ENCODE measurements at places on chromosomes 7 and 10. TPM values are rescaled to one million over a fixed set of nuclear protein-coding genes. Genes with fewer than 3 reads are reported as not detected.

DNA sequence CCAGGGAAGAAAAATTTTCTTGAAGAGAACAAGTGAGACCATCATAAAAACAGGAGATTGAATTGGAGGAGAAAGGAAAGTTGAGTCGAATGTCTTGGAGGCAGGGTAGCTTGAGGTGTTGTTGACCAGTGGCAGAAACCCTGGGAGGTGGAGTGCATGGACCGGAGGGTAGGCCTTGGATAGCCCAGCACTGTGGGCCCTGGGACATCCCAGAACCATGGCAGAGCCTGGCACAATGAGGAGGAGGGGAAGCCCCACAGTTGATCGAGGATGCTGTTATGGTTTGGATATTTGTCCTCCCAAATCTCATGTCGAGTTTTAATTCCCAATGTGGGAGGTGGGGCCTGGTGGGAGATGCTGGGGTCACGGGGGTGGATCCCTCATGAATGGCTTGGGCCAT, 157.1 kb downstream of the ITGA8 start:
- H3K4me1 ChIP-seq: peaks cover 2% of the 10 kb centered on the region
- peaks cover 13% of the 10 kb centered on the region for H3K27me3 ChIP-seq
- no peaks in the 10 kb centered on the region for H3K36me3 ChIP-seq
- H3K27ac ChIP-seq: no peak overlapping the region
- H3K4me3 ChIP-seq: no peak overlapping the region

DNA sequence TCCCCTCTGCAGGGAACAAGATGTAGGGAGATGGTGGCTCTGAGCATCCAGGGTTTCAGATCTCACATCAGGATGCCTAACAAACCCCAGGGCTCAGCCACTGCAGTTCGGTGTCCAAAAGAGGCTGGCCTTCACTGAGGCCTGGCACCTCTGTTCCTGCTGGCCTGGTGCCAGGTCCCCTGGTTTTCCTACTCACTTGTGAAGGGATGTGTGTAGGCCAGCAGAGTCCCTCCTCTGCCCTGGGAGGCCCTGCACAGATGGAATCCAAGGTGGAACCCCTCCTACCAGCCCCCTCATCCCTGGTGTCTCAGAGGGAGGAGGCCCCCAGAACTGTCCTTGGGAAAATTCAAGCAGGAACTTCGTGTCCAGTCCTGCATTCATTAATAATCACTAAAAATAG, 260.6 kb downstream of the CCSER2 start:
- H3K27ac ChIP-seq: no peak overlapping the region
- H3K27me3 ChIP-seq: peaks cover 8% of the 10 kb centered on the region
- peaks cover 13% of the 10 kb centered on the region for H3K4me1 ChIP-seq
- DNase-seq: no peak
- no peaks in the 10 kb centered on the region for H3K36me3 ChIP-seq

GRCh38 chr7:34840176-34840785, 182.3 kb downstream of the NPSR1 start:
- H3K4me1 ChIP-seq: peaks cover 39% of the 10 kb centered on the region
- no peak for DNase-seq
- peak overlapping the region; percentile 46 for H3K27ac ChIP-seq
- peak overlapping the region; percentile 12 for H3K4me3 ChIP-seq

DNA sequence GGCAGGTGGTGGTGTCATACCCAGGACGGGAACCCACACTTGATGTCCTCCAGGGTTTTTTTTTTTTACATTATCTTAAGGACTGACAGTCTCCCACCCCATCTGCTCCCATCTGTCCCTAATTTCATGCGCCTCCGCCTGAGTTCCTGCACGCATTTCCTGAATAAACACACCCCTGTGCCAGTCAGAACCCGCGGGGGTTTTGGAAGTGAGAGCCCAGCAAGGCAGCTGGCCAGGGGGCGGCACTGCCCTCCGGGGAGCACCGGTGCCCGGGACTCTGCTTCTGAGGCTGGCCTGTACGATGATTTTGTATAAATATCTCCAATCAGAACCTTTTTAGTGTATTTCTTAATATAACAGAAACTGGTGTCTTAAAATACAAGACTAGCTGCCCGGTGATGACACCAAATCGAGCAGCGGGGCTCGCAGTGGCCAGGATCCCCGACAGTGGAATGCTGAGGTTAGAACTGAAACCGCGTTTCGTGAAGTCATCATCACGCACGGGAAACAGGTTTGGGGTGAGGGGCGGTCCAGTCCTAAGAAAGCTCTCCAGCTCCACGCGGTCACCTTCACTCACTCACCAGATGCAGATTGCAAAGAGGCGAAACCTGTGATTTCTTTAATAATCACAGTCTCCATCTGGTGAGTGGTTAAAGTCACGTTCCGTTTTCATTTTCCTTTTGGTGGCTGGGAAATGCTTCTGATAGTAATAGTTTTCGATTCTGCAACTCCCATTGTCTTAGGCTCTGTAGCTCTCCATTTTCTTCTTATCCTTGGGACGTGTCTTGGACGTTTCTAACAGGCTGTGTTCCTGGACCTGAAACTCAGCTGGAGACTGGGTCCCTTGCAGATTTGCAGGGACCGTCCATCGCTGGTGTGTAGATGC, 19.7 kb downstream of the BNIP3 start:
- H3K4me1 ChIP-seq: no peaks in the 10 kb centered on the region
- no peak overlapping the region for H3K27ac ChIP-seq
- H3K4me3 ChIP-seq: no peak overlapping the region
- no peaks in the 10 kb centered on the region for H3K27me3 ChIP-seq
- peaks cover 18% of the 10 kb centered on the region for H3K36me3 ChIP-seq
- no peak for DNase-seq

GRCh38 chr10:129949891-129950291, 14.2 kb downstream of the EBF3 start:
- H3K4me3 ChIP-seq: no peak overlapping the region
- DNase-seq: no peak
- H3K27me3 ChIP-seq: peaks cover 69% of the 10 kb centered on the region
- no peak overlapping the region for H3K27ac ChIP-seq
- no peaks in the 10 kb centered on the region for H3K36me3 ChIP-seq

GRCh38 chr7:80732630-80733029, 94.2 kb downstream of the CD36 start:
- DNase-seq: no peak
- no peak overlapping the region for H3K4me3 ChIP-seq
- peaks cover 7% of the 10 kb centered on the region for H3K4me1 ChIP-seq
- no peaks in the 10 kb centered on the region for H3K27me3 ChIP-seq
- no peak overlapping the region for H3K27ac ChIP-seq

GRCh38 chr7:139886206-139886605, 57.1 kb downstream of the TBXAS1 start:
- H3K4me1 ChIP-seq: peaks cover 20% of the 10 kb centered on the region
- no peak overlapping the region for H3K4me3 ChIP-seq
- no peak overlapping the region for H3K27ac ChIP-seq
- H3K36me3 ChIP-seq: no peaks in the 10 kb centered on the region
- H3K27me3 ChIP-seq: no peaks in the 10 kb centered on the region
- no peak for DNase-seq

DNA sequence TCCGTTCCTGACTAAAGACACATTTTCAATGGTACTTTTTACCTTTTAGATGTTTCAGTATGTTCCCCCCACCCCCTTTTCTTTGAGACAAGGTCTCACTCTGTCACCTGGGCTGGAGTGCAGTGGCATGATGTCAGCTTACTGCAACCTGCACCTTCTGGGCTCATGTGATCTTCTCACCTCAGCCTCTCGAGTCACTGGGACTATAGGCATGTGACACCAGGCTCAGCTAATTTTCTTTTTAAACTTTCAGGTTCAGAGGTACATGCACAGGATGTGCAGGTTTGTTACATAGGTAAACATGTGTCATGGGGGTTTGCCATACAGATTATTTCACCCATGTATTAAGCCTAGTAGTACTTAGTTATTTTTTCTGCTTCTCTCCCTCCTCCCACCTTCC, 99.3 kb upstream of the RPA3 start:
- H3K4me3 ChIP-seq: no peak overlapping the region
- H3K36me3 ChIP-seq: peaks cover 8% of the 10 kb centered on the region
- no peak for DNase-seq
- H3K27me3 ChIP-seq: no peaks in the 10 kb centered on the region

The PNLIP gene
- not detected for total RNA-seq

- peak overlapping the region; percentile 99 for H3K27ac ChIP-seq
- H3K36me3 ChIP-seq: peaks cover 2% of the 10 kb centered on the region
- peak overlapping the region; percentile 14 for H3K4me3 ChIP-seq
- DNase-seq: no peak
- H3K27me3 ChIP-seq: no peaks in the 10 kb centered on the region
Measured at GRCh38 chr10:3850999-3851937, 66.3 kb upstream of the KLF6 start.

DNA sequence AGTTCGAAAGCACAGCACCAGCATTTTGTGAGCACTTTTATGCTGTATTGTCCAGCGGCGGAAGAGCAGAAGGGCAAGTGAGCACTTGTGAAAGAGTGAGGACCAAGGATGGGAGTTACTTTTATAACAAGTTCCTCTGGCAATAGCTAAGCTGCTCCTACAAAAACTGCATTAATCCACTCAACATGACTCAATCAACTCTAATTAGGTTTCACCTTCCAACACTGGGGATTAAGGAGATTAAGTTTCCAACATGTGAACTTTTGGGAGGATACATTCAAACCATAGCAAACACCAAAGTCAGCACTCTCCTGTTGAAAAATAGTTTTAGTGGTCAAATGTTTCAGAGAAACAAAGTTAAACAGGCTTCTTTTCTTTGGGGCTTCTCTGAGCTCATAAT, 844.5 kb downstream of the REEP3 start:
- H3K4me3 ChIP-seq: no peak overlapping the region
- peaks cover 31% of the 10 kb centered on the region for H3K4me1 ChIP-seq
- peaks cover 3% of the 10 kb centered on the region for H3K36me3 ChIP-seq
- H3K27me3 ChIP-seq: no peaks in the 10 kb centered on the region
- no peak overlapping the region for H3K27ac ChIP-seq

The EPO gene
- total RNA-seq: 0.22 TPM

GRCh38 chr10:109534193-109534592, 389.1 kb downstream of the XPNPEP1 start:
- no peak overlapping the region for H3K4me3 ChIP-seq
- no peaks in the 10 kb centered on the region for H3K27me3 ChIP-seq
- no peaks in the 10 kb centered on the region for H3K4me1 ChIP-seq
- no peaks in the 10 kb centered on the region for H3K36me3 ChIP-seq

The GJC3 gene
- 0.27 TPM for total RNA-seq

GRCh38 chr10:119852822-119853221, 19.8 kb downstream of the MCMBP start:
- peaks cover 15% of the 10 kb centered on the region for H3K36me3 ChIP-seq
- H3K4me3 ChIP-seq: no peak overlapping the region
- no peak overlapping the region for H3K27ac ChIP-seq

The CYP2E1 gene
- total RNA-seq: 1.4 TPM

DNA sequence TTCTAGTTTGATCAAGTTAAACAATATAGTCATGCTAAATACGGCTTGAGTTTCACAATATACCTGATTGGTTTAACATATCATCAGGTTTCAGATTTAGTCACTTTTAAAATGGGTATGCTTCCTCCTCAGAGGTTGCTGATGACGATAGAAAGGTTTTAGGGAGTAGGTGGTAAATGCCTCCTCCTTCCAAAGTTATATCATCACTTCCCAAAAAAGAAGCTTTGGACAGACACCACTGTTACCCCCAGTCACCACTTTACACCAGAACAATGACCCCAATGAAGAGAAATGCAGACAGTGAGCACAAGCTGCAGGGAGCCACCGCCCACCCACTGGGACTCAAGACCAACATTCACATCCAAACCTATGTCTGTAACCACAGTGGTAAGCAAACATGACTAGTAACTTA, 244.6 kb downstream of the SORCS1 start:
- no peaks in the 10 kb centered on the region for H3K27me3 ChIP-seq
- no peaks in the 10 kb centered on the region for H3K36me3 ChIP-seq
- no peak for DNase-seq
- no peaks in the 10 kb centered on the region for H3K4me1 ChIP-seq

The PPP1R17 gene
- total RNA-seq: 0.96 TPM

DNA sequence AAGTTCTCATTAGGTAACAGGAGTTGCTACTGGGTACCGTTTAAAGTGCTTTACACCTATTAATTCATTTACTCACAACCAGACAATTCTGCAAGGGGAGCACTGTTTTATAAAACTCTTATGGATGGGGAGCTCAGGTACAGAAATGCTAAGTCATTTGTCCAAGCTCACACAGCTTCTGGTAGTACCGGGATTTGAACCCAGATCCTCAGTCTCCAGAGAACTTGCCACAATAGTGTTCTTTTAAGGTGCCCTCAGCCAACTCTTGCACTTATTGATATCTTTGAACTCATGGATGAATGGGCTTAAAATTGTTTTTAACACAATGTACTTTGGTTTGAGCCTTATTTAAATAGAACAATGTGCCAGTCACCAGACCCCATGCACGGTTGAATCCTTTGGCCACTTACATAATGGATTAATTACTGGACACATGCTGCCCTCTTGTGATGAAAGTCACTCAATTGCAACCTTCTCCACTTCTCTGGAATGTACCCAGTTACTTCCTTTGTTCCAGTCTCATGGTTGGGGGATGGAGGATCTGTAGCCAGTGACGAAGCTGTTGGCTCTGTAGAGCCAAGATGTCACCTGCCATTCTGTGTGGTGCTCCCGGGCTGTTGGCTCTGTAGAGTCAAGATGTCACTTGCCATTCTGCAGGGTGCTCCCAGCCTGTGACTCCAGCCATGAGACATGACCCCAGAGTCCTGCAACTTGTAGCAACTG, 65.6 kb downstream of the NOD1 start:
- no peak for DNase-seq
- H3K4me1 ChIP-seq: no peaks in the 10 kb centered on the region
- no peak overlapping the region for H3K4me3 ChIP-seq
- peaks cover 9% of the 10 kb centered on the region for H3K36me3 ChIP-seq
- H3K27ac ChIP-seq: peak overlapping the region; percentile 13
- no peaks in the 10 kb centered on the region for H3K27me3 ChIP-seq

The SYT15 gene
- 2.8 TPM for total RNA-seq

The WNT2 gene
- total RNA-seq: 0.33 TPM

Measured in progenitor cell of endocrine pancreas (in vitro differentiated cells).